ENCODE measurements at places on chromosomes 2 and 18.

DNA sequence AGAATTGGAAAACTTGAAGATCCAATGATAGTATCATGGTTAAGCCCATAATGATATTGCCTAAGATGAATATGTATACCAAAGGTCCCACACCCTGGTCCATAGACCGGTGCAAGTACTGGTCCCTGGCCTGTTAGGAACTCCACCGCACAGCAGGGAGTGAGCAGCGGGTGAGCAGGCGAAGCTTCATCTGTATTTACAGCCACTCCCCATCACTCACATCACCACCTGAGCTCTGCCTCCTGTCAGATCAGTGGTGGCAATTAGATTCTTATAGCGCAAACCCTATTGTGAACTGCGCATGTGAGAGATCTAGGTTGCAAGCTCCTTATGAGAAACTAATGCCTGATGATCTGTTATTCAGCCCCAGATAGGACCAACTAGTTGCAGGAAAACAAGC, 402.4 kb downstream of the EPHA4 start:
- DNase-seq: no peak

- DNase-seq: no peak
Observed at GRCh38 chr2:162295009-162295408, 23.5 kb downstream of the IFIH1 start.

DNA sequence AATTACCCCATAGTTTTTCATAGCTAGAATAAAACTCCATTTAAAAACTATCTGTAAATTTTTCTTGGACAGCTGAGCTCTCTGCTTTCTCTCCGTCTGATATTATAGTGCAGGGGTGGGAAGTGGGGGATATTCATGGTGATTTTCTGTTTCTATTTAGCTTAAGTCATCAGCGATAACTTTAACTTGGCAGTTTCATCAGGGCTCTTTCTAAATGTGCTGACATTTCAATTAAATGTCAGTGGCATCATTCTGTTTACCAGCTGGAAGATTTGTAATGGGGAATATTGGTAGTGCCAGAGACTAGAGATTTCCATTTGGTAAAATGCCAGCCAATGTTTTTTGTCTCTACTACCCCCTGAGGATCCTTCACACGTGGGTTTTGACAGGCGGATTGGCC, 53.5 kb upstream of the CAPN13 start:
- no peak for DNase-seq

DNA sequence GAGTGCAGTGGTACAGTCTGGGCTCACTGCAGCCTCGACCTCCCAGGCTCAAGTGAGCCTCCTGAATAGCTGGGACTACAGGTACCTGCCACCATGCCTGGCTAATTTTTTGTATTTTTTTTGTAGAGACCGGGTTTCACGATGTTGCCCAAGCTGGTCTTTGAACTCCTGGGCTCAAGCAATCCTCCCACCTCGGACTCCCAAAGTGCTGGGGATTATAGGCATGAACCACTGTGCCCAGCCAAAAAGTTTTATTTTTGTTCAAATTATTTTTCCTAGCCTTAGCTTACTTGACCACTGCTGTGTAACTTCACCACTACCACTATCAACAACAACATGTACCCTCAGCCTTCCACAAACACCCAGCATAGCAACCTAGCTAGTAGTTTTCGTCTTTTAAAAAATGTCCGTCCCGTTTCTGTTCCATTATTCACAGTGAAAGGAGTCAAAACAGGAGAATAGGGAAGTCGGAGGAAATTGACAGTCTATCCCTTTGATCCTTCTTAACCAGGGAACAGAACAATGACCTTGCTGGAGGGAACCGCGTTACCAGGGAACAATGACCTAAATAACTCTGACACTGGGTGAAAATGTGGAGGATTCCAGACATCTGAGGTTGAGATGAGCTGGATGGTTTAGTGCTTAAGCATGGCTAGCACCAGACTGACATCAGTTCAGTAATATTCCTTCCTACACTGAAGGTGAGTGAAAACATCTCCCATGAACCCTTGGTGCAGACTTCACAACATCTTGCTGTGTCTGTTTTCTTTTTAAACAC, 69.2 kb upstream of the ARL4C start:
- no peak for DNase-seq

DNA sequence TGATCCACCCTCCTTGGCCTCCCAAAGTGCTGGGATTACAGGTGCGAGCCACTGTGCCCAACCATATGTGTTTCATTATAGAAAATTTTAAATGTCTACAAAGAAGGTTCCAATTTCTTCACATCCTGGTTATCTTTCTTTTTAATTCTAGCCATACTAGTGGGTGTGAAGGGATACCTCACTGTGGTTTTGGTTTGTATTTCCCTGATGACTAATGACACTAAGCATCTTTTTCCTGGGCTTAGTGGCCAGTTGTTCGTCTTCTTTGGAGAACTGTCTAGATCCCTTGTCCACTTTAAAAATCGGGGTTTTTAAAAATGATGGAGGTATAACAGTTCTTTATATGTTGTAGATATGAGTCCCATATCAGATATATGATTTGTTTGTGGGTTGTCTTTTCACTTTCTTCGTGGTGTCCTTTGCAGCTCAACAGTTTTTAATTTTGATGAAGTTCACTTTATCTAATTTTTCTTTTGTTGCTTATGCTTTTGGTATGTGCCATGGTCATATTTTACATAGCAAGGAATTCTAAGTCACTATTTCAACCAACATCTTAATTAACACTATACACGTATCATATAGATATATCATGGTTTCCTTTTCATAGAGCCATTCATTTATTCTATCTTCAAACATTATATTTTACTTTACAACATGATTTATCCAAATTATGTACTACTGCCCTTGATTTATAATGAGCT, 135.0 kb upstream of the RIOK3 start:
- DNase-seq: no peak

- no peak for DNase-seq
Observed at GRCh38 chr2:169721016-169721415, 12.6 kb upstream of the KLHL23 start.

GRCh38 chr18:10559553-10560451, 34.0 kb downstream of the NAPG start:
- DNase-seq: no peak

DNA sequence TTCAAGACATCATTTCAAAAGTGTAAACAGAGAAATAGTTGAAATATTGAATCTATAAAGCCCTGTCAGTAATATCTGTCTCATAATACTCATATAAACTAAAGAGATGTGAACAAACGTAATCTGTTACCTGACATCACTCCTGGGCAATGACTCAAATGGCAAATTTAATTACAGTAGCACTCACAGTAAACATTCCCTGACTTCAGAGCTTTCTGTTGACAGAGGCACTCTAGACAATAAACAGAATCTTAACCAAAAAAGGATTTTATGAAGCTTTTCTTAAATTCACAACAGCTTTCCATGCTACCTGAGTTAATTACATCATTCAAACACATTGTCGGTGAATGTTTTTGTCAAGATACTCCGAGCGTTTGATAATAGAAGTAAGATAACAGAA, 128.1 kb upstream of the PDE1A start:
- DNase-seq: no peak

DNA sequence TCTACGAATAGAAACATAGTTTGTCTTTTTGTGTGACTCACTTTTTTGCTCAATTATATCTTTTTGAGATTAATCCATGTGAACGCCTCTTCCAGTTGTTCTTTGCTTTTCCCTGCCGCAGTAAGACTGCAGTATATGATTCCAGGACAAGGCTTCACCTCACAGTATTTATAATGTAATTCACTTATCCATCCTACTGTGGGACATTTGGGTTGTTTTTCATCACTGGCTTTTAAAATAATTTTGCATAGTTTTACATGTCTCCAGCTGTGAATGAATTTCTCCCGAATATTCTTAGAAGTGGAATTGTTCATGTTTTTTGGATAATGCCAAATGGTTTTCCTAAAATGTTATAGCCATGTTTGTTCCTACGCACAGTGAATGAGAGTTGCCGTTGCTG, 21.9 kb downstream of the COPS9 start:
- DNase-seq: no peak

GRCh38 chr2:189424961-189425360, 16.3 kb upstream of the WDR75 start:
- DNase-seq: no peak

DNA sequence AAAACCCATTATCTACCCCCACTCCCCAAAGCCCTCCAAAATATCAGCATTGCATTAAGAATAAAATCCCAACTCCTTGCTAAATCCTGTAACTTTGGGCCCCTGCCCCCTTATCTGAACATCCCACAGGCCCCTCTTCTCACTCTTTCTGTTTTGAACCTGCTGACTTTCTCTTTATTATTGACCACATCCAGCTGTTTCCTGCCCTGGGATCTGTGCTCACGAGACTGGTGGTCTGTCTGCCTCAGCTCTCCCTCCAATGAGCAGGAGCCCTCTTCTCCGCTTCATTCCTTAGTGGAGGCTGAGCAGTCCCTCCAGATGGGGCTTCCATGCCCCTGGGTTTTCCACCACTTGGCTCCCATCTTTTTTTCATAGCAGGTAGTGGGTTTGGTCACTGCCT, 116.9 kb downstream of the ACKR3 start:
- DNase-seq: no peak

DNA sequence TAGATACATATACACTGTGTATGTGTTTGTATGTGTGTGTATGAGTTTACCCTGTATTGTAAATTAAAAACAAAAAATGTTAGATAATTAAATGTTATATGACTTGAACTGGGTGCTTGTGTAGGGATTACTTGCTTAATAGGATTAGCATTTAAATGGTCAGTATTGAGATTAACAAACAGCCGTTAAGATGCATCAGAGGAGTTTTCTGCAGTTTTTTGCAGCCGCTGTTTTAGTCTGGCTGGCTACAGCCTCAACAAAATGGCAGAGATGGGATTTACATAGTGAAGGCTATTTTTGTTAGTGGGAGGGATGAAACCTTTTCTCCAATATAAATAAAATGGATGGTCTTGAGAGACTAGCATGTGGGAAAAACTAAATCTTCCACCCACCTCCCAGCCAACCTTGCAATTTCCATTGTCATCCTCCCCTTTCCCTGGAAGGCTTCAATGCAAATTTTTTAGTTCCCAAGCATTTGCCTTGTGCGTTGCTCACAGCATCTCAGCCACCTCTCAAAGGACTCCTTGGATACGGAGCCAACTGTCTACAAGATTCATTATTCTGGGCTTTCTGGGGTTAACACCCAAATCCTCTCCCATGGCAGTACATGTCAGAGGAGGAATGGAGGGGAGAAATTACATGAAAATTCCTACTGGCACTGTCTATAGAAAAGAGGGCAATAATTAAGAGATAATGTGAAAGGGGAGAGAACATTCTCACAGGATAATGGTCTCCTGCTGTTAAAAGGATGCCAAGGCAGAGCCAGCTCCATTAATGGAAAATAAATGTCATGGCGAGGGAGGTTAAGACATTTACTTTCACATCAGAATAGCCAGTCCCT, 351.9 kb downstream of the CDH2 start:
- DNase-seq: no peak

DNA sequence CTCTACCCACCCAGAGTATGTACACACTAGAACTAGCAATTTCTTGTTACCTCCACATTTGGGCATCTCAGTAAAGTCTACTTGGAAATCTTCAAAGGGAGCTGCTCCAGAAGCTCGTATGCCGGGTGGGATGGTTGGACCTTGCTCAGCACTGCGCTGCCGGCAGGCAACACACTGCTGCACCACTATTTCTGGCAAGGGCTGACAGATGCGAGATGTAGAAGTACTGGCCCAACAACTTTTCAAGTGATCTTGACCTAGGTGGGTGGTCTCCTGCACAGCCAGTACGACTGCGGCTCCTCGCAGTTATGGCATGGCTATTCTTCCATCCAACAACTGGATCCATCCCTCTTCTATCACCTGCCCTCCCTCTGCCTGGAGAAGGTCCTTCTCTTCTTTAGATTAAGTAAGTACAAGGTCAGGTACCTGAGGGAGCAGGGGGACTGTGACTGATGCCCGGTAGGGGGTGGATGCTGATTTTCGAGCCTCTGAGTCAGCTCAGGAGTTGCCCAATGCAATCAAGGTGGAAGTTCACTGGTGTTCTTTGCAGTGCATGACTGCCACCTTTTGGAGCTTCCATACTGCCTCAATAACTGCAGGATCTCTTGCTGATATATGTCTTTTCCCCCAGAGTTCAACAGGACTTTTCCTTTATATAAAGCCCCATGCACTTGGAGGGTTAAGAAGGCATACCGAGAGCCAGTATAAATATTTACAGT, 100.4 kb upstream of the SLC1A4 start:
- no peak for DNase-seq

GRCh38 chr18:48536516-48536915, 2.3 kb upstream of the CTIF start:
- no peak for DNase-seq

GRCh38 chr18:55781481-55781957, 193.5 kb upstream of the TCF4 start:
- DNase-seq: peak; percentile 48

DNA sequence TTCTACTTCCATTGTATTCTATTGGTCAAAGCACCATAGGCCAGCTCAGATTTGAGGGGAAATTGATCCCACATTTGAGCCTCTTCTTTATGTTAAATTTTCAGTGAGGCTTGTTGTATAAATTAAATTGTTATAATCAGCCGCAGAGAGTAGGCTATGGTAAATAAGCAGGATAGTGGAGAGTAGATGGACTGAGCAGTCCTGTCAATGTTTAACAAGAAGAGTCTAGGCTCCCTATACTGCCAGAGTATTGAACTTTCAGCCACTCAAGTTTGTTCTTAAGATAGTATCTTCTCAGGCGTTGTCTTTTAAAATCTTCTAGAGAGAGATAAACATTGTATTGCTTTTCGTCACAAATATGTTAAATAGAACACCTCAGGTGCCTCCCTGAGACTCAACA, 100.9 kb downstream of the PRKRA start:
- no peak for DNase-seq

- no peak for DNase-seq
Observed at GRCh38 chr2:234458466-234458865, 38.4 kb downstream of the ARL4C start.

- no peak for DNase-seq
Observed at GRCh38 chr18:59458575-59458974, 99.5 kb upstream of the LMAN1 start.

DNA sequence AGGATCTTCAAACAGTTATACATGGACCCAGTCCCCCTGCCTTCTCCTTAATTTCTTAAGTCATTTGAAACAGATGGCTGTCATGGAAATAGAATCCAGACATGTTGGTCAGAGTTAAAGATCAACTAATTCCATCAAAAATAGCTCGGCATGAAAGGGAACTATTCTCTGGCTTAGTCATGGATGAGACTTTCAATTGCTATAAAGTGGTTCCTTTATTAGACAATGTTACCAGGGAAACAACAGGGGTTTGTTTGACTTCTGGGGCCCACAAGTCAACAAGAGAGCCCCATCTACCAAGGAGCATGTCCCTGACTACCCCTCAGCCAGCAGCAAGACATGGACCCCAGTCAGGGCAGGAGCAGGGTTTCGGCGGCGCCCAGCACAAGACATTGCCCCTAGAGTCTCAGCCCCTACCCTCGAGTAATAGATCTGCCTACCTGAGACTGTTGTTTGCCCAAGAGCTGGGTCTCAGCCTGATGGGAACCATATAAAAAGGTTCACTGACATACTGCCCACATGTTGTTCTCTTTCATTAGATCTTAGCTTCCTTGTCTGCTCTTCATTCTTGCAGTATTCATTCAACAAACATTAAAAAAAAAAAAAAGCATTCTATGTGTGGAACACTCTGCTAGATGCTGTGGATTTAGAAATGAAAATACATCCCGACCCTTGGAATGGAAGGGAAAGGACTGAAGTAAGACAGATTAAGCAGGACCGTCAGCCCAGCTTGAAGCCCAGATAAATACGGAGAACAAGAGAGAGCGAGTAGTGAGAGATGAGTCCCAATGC, 4.6 kb downstream of the TTR start:
- no peak for DNase-seq
